ENCODE measurements at places on chromosomes 2 and 18.

DNA sequence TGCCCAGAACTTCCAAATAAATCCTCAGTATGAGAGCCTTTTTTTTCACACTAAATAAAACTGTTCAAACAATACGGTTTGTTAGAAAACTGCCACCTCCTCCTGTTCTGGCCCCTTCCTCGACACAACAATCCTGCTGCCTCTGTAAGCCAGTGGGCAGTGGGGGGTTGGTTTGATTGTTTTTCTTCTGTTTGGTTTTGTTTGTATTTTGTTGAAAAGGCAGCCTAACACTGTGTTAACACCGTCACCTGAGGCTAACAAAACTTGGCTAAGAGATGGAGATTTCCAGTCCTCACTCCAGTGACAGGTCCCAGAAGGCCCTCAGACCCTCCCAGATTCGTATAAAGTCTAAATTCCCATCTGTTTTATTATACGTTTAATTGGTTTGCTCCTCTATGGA is 402.1 kb downstream of the ZNF521 start:
- no peak for DNase-seq

DNA sequence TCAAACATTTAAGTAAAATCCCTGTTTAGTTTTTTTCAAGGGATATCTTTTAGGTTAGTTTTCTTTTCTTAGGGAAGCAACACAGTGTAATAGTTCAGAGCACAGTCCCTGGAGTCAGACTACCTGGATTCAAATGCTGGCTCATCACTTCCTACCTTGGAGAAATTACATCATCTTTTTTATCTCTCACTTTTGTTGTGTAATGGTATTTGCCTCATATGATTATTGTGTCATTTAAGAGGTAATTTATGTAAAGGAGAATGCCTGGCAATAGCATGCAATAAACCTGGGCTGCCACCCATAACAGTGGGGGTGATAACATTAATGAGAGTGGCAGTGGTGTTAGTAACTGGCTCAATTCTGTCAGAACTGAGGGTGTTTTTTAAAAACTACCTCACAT is 26.3 kb downstream of the ERLEC1 start:
- no peak for DNase-seq

DNA sequence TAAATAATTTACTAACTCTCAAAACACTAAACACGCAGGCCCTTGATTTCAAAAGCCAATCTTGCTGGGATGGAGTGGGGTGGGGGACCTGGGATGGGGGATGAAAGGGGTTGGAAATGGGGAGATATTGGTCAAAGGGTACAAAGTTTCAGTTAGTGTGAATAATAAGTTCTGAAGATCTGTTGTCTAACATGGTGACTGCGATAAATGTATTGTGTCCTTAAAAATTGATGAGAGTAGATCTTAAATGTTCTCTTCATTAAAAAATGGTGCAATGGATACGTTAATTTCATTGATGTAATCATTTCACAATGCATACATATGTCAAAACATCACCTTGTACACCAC is 505 bp upstream of the ACYP2 start:
- no peak for DNase-seq

GRCh38 chr2:70979626-70980025 is 1.2 kb downstream of the ANKRD53 start:
- DNase-seq, result no peak

GRCh38 chr2:16119741-16120140 is 179.4 kb downstream of the MYCN start:
- no peak for DNase-seq

GRCh38 chr18:49045585-49045984 is 94.8 kb upstream of the SMAD7 start:
- DNase-seq, result no peak

- no peak for DNase-seq
Measured at GRCh38 chr2:127620866-127621265, 25.1 kb upstream of the GPR17 start.

DNA sequence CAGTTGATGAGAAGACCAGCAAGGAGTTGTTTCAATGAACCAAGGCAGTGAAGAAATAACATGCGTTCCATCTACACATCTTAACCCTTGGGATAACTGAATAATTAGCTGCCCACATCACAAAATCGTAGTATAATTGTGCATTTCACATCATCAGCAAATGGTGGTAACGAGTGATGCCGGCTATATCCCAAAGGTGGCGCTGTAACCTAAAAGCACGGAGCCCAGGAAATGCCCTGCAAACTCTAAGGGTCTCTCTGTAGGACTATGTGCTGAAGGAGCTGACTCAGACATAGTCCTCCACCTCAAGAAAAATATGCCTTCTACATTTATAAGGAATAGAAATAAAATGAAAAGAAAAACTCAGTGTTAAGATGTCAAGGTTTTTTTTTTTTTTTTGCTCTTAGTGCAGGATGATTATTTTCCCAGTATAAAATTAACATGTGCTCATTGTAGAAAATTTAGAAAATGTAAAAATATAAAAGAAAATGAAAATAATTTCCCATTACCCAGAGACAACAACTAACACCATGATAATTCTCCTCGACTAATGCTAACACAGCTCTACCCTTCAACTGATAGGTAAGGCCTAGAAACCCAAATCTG is 23.1 kb upstream of the DSG3 start:
- no peak for DNase-seq

DNA sequence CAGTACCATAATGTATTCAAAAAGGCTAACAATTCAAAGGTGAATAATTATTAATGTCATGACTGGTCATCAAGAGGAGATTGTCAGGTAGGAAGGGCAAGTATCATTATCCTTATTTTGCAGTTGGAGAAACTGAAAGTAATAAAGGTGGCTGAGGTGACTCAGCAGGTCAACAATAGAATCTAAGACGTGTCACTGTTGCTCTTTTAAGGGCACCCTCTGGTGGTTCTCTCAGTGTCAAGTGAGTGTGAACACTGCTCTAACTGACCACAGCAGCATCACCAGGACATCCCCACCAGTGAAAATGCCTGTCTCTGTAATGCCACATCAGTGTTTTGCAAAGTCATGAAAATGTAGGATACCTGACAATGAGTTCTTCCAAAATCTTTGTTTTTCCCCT is 69.7 kb downstream of the DCC start:
- DNase-seq, result no peak

DNA sequence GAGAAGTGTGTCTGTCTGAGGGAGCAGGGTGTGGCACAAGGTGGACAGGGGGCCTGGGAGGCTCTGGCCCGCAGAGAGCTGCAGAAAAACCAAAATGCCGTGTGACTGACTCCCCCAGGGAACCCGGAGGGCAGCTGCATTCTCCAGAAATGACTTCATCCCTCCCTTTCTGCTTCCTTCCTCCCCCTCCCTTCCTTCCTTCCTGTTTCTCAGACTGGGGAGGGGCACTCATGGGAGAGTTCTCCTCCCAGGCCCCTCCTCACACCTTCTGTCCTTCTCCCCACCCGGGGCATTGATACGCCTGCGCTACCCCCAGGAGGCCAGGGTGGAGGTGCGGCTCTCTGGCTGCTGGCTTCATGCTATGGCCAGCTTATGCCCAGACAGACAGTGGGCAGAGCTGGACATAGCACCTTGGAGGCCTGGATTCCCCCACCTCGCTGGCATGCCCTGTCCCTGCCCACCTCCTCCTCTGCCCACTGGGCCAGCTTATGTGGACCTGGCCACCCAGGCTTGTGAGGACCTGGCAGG is 8.2 kb upstream of the GPR17 start:
- DNase-seq, result no peak

DNA sequence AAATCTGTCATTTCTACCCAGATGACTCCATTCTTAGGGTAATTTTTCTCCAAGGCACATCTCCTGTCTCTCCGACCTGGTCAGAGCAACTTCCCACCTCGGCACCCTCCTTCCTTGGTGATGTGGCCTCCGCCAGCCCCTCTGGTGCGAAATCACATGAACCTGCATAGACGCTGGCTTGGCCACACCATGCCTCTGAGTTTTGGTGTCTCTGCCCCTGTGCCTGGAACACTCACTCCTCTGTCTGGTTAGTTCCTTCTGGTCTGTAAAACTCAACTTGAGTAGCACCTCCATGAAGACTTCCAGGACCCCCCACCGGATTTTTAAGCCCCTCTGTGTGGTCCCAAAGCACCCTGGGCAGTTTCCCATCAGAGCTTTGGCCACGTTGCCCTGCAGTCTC is 83.2 kb upstream of the OTOS start:
- no peak for DNase-seq

- no peak for DNase-seq
Measured at GRCh38 chr2:126973745-126974144, 75.1 kb downstream of the TEX51 start.

- DNase-seq, result no peak
Measured at GRCh38 chr2:1701556-1702185, 42.6 kb downstream of the PXDN start.

GRCh38 chr18:43952398-43952797 is 675.1 kb upstream of the SYT4 start:
- DNase-seq, result no peak

DNA sequence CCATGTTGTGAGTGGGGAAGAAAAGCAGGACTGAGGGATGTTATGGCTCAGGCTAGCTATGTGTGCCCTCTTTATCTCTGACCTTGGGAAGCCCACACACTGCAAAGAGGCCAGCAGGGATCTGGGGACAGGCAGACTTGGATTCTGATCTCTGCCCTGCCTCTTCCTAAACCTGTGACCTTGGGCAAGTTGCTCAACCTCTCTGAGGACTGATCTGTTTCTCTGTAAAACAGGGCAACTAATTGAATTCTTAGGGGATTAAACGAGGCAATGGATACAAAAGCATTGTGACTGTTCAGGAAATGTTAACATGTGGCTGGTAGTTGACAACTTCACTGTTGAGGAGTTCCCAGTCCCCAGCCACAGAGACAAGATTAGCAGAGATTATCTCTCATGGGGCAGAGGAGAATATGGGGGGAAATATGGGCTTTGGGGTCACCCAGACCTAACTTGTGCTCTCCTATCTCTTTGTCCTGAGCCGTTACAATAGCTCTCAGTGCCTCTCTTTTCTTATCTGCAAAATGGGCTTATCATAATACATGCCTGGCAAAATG is 184.7 kb upstream of the GLI2 start:
- no peak for DNase-seq

GRCh38 chr18:13808294-13809042 is 15.5 kb upstream of the MC5R start:
- no peak for DNase-seq
